ENCODE measurements at places on chromosomes 11 and 22. TPM values are rescaled to one million over a fixed set of nuclear protein-coding genes. Genes with fewer than 3 reads are reported as not detected.

RASL10A gene
- polyA plus RNA-seq = not detected

UBQLNL gene
- not detected for polyA plus RNA-seq

CXCR5 gene
- polyA plus RNA-seq = 3.9 TPM

RIBC2 gene
- polyA plus RNA-seq = not detected

RRP8 gene
- polyA plus RNA-seq = 22.5 TPM

RIMBP3C gene
- not detected for polyA plus RNA-seq

BTBD18 gene
- 0.44 TPM for polyA plus RNA-seq

MUC2 gene
- not detected for polyA plus RNA-seq

RPUSD4 gene
- 24.4 TPM for polyA plus RNA-seq

MGAT3 gene
- not detected for polyA plus RNA-seq

HBE1 gene
- polyA plus RNA-seq = not detected

JHY gene
- polyA plus RNA-seq = 2.1 TPM

DNA sequence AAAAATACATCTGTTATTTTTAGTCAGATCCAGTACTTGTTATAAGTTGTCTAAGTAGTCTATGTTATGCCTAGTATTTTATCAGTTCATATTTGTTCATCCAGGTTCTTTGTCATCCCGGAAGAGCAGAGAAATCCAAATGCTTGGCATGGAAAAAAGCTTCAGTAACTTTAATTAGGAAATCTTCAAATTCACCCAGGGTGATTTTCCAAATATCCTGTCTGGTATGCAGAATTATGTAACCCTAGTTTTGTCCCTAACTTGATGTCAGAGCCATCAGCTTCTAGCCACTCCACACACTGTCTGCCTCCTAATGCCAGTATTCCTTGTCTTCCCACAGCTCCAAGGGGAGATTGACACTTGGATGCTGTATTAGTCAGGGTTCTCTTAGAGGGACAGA, 216.2 kb downstream of the ARHGAP42 start:
- DNase-seq = no peak
- no peak overlapping the region for H3K27ac ChIP-seq
- H3K4me1 ChIP-seq = no peaks in the 10 kb centered on the region
- no peaks in the 10 kb centered on the region for H3K27me3 ChIP-seq
- no peak overlapping the region for H3K4me3 ChIP-seq

- H3K27me3 ChIP-seq = no peaks in the 10 kb centered on the region
- no peak for DNase-seq
- H3K27ac ChIP-seq = no peak overlapping the region
- H3K4me1 ChIP-seq = no peaks in the 10 kb centered on the region
- no peak overlapping the region for H3K4me3 ChIP-seq
Measured at GRCh38 chr11:134377876-134378275, 34.2 kb downstream of the B3GAT1 start.

DNA sequence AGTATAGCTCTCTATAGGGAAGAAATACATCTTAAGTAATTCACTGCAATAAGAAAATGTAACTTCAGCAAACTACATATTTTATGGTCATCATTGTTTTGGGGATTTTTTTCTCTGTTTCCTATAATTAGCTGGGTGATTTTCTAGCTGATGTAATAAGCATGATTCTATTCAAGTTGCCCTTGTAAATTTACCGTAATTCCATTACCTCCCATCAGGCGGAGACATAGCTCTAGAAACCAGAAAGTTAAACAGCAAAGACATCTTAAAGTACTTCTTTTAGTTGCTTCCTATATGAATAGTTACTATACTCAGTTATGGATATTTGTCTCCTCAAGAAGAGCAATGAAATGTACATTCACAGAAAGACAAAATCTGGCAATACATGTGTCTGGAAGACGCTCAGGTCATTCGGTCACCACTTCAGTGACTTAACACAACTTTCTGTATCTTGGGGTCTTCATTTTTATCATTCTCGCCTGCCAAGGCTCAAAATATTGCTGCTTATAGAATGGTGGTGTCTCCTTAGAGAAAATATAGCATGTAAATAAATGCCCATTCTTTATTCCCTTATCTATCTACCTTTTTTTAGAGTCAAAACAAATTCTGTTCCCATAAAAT, 239.9 kb upstream of the ZC3H12C start:
- H3K4me1 ChIP-seq = no peaks in the 10 kb centered on the region
- H3K27ac ChIP-seq = no peak overlapping the region
- no peak for DNase-seq
- no peaks in the 10 kb centered on the region for H3K27me3 ChIP-seq
- no peak overlapping the region for H3K4me3 ChIP-seq
- no peaks in the 10 kb centered on the region for H3K36me3 ChIP-seq

DNA sequence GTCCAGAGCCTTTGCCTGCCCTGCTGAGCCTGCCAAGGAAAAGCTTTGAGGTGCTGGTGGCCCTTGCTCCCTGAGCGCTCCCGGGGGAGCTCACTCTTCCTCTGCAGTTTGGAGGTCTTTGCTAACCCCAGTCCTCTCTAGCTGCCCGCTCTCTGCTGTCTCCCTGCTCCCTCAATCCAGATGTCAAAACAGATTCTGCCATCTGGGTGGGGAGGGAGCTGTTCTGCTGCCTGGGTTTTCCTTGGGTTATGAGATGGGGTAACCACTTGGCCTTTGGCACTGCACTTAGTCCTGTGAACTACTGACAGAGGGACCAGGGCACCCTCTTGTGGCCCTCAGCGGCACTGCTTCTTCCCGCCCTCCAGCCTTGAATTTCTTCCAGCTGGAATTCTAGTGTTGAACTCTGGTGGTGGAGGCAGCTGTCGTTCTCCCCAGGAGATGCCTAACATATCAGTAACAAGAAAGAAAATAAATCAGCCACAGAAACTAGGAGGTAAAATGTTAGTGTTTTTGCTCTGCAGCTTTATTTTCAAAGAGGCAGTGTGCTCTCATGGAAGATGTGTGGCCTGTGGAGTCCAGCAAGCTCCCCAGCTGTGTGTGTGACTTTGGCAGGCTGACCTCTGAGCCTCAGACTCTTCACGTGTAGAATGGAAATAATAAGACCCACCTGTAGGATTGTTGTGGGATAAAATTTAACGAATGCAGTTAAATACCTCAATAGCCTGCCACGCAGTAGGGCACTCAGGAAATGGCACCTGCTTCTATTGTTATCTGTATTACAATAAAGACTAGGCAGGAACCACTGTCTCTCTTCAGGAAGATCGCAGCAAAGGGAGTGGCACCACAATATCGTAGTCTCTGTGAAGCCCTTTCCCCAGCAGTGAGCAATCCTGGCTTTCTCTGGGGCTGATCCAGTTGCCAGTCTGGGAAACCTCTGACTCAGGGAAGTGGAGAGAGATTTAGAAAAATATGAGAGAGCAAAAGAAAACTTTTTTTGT, 23.4 kb downstream of the ARFGAP2 start:
- peak; percentile 11 for DNase-seq
- H3K27ac ChIP-seq = peak overlapping the region; percentile 31
- peaks cover 2% of the 10 kb centered on the region for H3K36me3 ChIP-seq
- H3K4me1 ChIP-seq = peaks cover 27% of the 10 kb centered on the region

DNA sequence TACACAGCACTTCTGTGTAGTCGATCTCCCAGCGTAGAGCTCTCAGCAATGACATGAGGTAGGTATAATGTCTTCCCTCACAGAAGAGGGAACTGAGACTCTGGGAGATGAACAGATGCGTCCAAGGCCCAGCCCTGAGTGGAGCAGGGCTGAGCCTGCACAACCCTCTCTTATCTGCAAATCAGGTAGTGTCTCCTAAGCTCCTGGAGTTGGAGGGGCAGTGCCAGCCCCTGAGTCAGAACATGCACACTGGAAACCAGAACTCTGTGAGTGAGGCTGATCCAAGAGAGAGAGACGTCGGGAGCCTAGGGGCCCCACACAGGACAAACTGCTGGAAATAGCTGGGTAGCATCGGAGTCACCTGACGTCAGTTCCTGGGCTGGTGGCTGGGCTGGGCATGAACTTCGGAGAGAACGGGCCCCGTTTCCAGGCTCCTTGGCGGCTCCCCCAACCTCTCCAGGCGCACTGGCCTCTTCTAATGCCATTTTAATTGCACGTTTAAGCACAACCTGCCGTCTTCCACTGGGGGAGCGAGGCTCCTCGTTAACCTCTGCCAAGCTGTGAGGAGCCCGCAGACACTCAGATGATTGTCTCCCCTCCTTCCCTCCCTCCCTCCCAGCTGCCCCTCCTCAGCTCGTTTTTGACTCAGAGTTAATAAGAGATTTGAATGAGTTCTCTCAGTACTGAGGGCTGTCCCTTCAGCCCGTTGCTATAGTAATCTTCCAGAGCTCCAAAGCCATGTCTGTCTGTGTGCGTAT, 191.2 kb upstream of the TBCEL start:
- no peaks in the 10 kb centered on the region for H3K27me3 ChIP-seq
- no peaks in the 10 kb centered on the region for H3K4me1 ChIP-seq
- DNase-seq = no peak
- H3K4me3 ChIP-seq = no peak overlapping the region

DNA sequence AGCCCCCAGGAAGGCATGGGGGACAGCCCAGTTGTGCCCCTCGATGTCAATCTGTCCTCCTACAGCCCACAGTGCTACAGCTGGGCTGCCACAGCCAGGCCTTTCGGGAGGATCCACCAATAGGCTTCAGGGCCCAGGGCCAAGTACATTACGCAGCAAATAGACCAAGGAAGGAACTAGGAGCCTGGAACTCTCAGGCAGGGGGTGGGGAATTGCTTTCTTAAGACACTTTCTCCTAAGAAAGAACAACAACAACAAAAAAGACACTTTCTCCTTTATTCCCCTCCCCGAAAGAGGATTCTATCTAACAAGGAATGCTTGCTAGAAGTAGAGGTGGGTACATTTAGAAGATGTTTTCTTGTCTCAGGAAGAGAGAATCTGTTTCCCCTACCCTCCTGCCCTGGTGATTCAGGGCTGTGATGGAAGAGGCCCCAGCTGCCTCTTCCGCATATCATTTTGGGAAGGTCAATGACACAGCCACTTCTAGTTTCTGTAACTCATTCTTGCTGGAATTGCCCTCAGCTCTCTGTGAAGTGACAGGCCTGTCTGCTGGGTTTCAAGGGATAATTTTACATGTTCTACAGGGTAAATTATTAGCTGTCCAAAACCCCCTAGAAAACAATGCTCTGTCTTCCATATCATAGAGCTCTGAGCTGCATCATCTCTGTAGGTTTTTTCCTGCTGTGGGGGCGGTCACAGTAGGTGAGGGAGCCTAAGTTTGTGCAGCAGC, 6.0 kb upstream of the MALAT1 start:
- no peak for DNase-seq
- H3K36me3 ChIP-seq = no peaks in the 10 kb centered on the region
- no peak overlapping the region for H3K4me3 ChIP-seq
- peaks cover 16% of the 10 kb centered on the region for H3K4me1 ChIP-seq
- H3K27ac ChIP-seq = peak overlapping the region; percentile 10
- H3K27me3 ChIP-seq = no peaks in the 10 kb centered on the region

DNA sequence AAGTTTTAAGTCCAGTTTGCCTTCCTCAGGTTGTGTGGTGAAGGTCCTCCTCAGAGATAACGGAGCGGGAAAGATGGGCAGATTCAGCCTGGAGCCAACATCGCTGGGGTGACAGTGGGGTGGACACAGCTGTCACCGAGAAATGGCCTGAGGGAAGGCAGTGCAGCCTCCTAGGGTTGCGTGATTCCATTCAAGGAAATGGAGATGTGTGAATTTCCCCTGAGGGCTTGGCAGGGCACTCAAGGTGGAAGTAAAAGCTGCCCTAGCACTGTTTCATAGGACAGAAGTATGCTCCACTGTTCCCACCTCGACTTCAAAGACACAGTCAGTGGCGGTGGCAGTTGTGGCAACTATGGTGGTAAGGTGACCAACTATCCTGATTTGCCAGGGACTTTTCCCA, 15.4 kb upstream of the CAT start:
- DNase-seq = no peak
- no peak overlapping the region for H3K4me3 ChIP-seq
- peaks cover 18% of the 10 kb centered on the region for H3K27me3 ChIP-seq
- no peak overlapping the region for H3K27ac ChIP-seq
- no peaks in the 10 kb centered on the region for H3K36me3 ChIP-seq

DNA sequence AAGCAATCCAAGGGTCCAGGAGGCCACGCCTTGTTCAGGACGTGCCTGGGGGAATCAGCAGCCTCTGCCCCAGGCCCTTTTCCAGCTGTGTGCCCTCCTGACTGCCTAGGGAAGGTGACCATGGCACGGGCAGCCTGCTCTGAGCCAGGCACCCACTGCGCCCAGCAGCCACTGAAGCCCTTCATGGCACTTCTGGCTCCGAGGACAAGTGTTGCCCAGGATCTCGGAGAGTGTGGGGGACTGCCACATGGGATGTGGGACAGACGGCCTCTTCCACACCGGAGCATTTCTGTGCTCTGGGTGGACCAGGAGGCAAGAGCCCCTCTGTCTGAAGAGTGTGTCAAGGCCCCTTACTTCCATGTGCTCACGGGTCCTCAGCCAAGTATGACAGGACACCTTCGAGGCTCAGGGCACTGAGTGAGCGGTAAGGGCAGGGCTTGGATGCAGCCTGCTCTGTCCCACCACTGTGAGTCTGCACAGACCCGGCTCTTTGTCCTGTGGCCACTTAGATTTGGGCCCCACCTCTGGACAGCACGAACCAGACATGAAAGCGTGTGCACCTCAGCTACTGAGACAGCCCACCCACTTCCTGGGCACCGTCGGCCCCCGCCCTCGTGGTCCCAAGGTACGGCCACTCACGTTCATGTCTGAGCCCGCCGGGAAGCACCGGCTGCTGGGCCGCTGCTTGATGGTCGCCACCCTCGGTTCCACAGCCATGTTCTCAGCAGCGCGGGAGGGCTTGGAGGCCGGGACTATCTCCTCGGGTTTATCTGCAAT, 93.6 kb downstream of the CTTN start:
- H3K36me3 ChIP-seq = no peaks in the 10 kb centered on the region
- no peaks in the 10 kb centered on the region for H3K4me1 ChIP-seq
- DNase-seq = no peak
- no peaks in the 10 kb centered on the region for H3K27me3 ChIP-seq
- no peak overlapping the region for H3K4me3 ChIP-seq

DNA sequence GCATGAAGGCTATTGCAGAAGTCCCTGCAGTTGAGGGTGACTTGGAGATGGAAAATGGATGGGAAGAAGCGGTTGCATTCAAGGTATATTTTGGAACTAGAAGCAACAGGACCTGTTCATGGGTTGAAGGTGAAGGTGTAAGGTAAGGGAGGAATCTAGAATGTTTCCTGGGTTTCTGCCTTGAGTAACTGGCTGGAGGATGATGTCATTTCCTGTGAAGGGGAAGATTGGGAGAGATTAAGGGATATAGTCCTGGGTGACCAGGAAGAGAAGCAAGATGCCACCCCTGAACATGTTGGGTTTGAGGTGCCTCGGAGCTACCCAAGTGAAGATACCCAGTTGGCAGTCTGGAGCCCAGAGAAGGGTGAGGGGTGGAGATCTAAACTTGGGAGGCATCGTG, 12.1 kb upstream of the MOGAT2 start:
- H3K36me3 ChIP-seq = no peaks in the 10 kb centered on the region
- DNase-seq = no peak
- no peaks in the 10 kb centered on the region for H3K4me1 ChIP-seq
- no peak overlapping the region for H3K27ac ChIP-seq
- H3K4me3 ChIP-seq = no peak overlapping the region

DNA sequence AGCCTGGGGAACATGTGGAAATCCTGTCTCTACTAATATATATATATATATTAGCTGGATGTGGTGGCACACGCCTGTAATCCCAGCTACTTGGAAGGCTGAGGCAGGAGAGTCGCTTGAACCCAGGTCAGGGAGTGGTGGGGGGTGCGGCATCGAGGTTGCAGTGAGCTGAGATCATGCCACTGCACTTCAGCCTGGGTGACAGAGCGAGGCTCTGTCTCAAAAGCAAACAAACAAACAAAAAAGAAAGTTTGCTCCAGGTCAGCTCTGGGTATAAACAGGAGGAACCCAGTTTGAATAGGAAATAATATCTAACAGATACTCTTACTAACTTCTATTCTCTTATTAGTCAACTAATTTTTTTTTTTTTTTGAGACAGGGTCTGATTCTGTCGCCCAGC, 34.3 kb upstream of the CECR2 start:
- no peaks in the 10 kb centered on the region for H3K4me1 ChIP-seq
- no peak overlapping the region for H3K27ac ChIP-seq
- no peaks in the 10 kb centered on the region for H3K36me3 ChIP-seq

All from CD4-positive, CD25-positive, alpha-beta regulatory T cell (primary cell).